ENCODE measurements at places on chromosomes 5 and 9.

- peak; percentile 68 for DNase-seq
These were observed 65.3 kb downstream of the RXRA start for GRCh38 chr9:134391319-134392231.

- no peak for DNase-seq
These were observed 592.8 kb downstream of the CSNK1G3 start for GRCh38 chr5:124104821-124105220.

DNA sequence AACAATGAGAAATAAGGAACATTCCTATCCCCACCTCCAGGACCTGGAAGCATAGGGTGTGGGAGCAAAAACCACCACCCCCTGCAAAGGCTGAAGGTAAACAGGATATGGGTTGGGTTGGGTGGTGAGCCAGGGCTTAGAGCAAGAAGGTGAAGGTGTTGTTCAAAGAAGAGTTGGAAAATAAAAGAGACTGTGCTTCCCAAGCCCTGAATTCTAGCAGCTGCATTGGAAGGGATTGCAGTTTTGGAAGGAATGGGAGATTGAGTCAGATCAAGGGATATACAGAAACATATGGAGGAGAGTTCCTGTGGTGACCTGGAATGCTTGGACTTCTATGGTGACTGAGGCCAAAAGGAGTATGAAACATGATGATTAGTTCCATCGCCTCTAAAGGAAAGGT lies 24.7 kb upstream of the MTAP start:
- DNase-seq: no peak

DNA sequence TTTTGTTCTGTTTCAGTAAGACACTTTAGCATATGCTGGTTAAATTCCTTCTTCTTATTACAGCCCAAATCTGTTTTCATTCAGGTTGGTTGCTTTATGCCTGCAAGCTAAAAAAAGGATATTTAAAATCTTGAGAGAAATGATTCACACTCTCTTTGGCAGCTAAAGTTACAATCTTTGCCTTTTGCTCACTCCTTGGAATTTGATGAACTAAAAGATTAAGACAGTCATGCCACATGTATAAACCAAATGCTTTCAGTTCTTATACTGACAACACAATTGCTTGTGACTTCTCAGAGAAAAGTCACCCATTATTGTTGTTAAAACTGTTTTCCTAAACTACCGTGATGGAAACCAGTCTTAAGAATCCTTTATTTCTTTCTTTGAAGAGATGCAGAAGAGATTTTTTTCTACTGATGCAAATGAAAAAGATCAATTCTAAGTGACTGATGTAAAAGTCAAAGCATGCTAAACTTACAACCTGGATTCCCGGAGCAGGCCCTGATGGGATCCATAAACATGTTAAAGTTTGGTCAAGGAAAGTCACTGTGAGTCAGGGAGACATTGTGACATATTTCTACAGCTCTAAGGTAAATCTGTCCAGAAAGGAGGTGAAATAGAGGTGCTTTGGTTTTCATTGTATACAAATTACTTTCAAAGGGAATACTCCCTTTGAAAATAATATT lies 144.2 kb upstream of the CDH10 start:
- no peak for DNase-seq
